ENCODE measurements at places on chromosomes 6 and 20.

DNA sequence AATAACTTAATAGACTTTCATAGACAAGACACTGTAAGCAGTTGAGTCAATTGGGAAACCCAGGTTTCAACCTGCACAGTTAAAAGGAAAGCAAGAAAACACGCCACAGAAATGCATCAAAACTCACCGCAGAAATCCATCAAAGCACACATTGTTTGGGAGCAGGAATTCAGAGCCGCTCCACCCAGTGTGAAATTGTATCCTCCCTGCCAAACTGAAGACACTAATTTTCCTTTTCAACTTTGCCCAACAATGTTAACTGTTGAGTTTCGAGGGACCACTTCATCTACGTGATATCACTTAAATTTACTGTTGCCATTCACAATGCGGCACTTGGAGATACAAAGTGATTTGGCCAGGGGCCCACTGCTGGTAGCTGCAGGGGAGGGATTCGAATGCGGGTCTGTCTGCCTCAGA is 92.7 kb downstream of the DACT2 start:
- no peak for DNase-seq

DNA sequence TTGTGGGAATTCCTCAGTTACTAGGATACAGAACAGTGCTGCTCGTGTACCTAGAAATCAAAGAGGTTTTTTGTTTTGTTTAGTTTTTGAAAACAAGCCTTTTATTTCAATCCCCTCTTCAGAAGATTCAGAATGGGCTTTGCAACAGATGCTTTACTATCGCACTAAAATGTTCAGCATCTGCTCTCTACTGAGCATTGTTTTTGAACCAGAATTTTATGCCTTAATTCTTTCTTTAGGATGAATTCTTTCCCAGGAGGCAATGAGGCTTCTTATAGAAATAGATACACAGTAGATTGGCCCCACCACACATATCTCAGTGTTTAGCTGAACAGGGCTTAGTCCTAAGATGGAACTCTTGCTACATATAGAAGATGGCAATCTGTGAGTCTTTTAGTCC is 95.9 kb upstream of the SPACA1 start:
- DNase-seq = no peak

DNA sequence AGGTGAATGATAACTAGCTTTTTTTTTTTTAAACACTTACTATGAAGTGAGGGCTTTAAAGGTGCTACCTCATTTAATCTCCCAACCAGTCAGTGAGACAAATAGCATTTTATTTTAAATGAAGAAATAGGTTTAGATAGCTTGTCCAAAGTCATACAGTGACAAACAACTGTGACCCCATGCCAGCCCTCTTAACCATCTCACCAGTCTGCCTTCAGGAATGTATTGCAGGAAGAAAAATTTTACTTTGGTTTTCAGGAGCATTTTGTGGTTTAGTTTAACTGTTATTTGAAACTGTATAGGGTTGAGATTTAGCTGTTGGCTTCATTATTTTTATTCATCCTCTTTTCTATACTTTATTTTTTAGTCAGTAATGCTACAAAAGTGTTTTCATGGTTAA is 18.6 kb downstream of the DSE start:
- no peak for DNase-seq

- no peak for DNase-seq
Observed at GRCh38 chr6:158369241-158369640, 57.0 kb downstream of the TULP4 start.

- DNase-seq = no peak
Observed at GRCh38 chr6:78505178-78505577, 362.2 kb upstream of the IRAK1BP1 start.

DNA sequence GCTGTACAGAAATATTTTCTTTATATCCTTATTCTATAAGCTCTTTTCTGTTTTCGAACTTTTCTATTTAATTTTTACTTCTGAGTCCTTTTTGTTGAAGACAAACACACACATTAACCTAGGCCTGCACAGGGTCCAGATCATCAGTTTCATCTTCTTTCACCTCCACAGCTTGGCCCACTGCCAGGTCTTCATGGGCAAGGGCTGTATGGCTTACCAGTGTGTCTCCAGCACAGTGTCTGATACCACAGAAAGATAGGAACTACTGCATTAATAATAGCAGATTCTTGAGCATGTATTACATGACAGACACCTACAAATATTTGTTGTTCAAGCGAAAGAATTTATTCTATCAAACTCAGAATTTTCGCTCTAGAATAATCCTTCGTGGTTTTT is 24.4 kb downstream of the QKI start:
- DNase-seq = peak; percentile 19

DNA sequence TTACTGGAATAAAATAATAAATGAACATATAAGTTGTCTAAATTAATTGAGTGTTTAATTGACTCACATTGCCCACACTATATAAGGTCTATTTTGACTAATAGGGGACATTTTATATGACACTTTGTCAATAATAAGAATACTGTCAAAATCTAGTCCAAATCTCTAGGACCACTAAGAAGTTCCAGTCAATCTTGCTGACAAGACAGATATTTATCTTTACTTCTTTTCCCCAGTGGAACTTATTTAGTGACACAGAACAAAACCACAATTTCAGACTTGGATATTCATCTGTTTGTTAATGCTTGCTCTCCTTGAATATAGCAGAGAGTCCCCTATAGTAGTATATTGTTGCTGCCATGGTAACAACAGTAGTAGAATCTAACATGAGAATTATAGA is 954.6 kb upstream of the MANEA start:
- no peak for DNase-seq

DNA sequence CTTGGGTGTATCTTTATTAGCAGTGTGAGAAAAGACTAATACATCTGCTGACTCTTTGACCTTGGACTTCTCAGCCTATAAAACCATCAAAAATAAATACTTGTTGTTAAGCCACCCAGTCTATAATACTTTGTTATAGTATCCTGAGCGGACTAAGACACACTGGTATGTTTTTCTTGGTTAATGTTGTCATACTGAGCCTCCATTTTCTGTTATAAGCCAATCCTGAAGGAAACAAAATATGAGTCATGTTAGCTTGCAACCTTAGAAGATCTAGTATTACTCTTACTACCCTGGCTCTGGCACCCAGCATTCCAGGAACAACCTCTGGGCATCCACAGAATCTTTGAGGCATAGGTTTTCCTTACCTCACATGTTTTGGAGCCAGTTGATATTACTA is 307.2 kb downstream of the FRK start:
- DNase-seq = no peak

GRCh38 chr20:5840411-5841002 is 90.3 kb downstream of the SHLD1 start:
- DNase-seq = no peak

Measured in stimulated activated CD4-positive, alpha-beta T cell treated with anti-CD3 and anti-CD28 coated beads, Interleukin-4, amount 100 ng/mL, for 24 hours (primary cell).